ENCODE measurements at places on chromosomes 6 and 20.

GRCh38 chr6:4179960-4180651 lies 44.7 kb upstream of the ECI2 start:
- no peak for DNase-seq

DNA sequence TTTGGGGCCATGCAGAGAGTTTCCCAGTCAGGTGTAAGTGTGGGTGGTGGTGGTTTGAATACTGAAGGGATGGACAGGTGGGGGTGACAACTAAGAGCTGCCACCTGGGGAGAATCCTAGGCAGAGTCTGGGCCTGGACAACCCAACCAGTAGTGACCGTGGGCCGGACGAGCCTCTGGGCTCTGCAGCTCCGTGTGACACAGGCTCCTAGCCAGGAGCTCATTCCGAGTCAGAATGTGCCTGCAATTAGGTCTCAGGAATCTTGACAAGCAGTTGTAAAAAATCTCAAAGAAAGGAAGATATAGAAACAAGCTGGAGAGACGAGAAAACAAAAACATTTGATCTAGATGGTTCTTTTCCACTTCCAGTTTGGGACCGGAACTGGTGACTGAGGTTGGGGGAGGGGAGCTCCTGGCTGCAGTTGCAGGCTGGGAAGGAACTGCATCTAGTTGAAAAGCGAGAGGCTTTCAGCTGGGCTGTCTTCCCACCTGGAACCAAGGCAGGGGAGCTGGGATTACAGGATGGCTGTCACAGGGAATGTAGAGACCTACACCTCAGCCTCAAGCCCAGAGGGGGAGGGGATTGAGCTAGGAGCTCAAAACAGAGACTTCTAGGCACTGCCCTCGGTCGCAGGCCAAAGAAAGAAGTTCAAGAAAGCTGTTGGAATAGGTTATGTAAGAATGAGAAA lies 156.9 kb downstream of the PAX1 start:
- no peak for DNase-seq

- DNase-seq, result no peak
Observed at GRCh38 chr6:126372626-126373025, 32.7 kb downstream of the CENPW start.

GRCh38 chr20:35359335-35359950 lies 52.3 kb downstream of the UQCC1 start:
- no peak for DNase-seq

DNA sequence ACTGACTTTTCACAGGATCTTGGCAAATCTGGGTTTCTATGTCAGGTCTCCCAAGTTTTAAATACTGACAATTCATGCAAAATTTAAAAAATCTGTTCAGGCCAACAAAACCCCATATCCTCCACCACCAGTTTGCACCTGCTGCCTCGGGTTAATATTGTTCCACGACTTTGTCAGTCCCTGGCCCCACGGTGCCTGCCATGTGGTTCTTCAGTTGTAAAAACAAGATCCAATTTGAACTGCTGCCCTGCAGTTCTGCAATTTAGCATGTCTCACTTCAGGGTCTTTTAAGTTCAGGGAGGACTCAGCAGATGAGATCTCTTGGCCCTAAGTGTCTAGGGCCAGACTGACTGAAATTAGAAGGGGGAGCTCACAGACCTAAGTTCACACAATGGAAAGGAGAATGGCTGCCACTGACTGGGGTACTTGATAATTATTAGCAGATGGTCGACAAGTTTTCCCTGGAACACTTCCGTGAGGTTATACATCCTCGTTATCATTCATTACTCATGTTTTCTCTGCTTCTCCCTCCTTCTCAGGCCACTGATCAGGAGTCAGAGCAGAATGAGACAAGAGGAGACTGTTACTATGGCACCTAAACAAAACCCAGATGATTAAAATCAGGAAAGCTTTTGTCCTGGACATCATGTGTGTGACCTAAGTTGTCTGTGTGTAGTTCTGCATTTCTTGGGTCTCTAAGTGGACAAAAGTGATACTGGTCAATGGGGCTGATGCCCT lies 223.6 kb downstream of the KIF16B start:
- no peak for DNase-seq

GRCh38 chr20:10670501-10671220 lies 3.1 kb downstream of the JAG1 start:
- DNase-seq, result no peak

- DNase-seq, result no peak
Observed at GRCh38 chr20:32195581-32195980, 12.0 kb downstream of the PLAGL2 start.

DNA sequence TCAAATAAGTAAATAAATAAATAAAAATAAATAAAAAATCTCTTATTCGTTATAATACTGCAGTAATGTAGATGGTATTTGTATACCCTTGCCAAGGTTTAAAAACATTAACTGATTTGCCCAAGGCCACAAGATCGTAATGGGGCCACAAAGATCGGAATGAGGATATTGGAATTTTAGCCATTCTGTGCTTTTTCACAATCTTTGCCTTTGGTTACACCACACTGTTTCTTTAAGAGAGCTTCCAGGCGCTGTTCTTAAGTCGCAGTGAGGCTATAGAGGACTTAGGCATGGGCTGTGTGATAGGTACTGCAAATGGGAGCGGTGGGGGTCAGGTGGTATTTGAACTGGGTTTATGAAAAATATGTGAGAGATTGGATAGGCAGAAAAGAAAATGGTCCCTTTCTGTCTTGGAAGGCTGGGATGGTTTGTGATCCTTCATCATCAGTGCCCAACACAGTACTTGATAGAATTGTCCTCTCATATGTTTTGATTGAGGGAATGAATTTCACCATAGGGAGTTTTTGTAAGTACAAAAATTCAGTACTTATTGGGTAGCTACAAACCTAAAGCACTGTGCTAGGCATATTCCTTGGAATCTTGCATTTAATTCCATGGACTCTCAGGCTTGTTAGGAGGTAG lies 1.4 kb downstream of the NUS1 start:
- DNase-seq, result no peak

DNA sequence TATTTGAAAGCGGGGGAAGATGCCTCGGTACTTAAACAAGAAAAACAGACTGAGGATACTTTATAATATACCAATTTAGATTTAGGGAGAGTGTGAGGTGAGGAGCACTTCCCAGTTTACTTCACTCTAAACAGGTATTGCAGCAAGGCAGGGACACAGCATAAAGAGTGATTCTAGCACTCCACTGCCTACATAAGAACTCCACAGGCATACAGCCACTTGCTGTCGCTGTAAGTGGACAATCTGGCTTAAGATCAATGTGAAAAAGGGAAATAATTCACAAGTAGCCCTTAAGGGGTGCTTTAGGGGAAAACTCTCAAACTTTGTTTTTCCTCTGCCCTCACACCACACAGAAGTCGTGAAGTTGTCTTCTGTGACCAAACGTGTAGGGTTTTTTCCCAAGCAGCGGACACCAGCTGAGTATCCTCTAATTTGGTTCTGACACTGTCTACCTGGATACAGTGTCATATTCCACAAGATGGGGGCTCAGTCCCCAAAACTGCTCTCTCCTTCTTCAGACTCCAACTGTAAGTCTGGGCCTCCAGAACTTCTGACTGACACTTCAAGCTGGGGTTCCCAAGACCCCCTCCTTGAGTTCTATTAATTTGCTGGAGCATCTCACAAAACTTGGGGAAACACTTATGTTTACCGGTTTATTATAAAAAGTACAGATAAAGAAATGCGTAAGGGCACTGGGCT lies 9.3 kb downstream of the ADNP start:
- DNase-seq, result no peak

- DNase-seq, result no peak
Observed at GRCh38 chr20:24657196-24657595, 187.8 kb downstream of the SYNDIG1 start.

All from amygdala (tissue), 56 donors.